ENCODE measurements at places on chromosomes 5 and 9.

- no peak for DNase-seq
Observed at GRCh38 chr5:133083901-133084300, 32.1 kb downstream of the HSPA4 start.

GRCh38 chr5:141781910-141782309 lies 96.3 kb downstream of the PCDH1 start:
- no peak for DNase-seq

GRCh38 chr9:95450171-95451064 lies 66.4 kb downstream of the PTCH1 start:
- no peak for DNase-seq

DNA sequence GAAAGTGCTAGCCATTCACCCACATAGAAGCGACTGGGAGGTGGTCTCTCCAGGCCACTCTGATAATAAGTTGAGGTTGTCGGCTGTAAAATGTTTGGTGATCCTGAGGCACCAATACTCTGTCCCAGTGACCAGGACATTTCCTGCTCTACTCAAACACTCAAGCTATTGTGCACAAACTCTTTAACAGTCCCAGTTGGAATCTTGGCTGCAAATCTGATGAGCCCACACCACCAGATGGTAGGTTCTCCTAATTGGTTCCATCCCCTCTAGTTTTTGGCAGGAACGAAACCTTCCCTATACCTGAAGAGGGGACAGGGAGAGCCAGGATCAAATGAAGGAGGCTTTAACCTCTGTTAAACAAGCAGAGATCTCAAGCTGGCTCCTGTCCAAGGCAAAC lies 14.3 kb downstream of the GRIA1 start:
- no peak for DNase-seq

DNA sequence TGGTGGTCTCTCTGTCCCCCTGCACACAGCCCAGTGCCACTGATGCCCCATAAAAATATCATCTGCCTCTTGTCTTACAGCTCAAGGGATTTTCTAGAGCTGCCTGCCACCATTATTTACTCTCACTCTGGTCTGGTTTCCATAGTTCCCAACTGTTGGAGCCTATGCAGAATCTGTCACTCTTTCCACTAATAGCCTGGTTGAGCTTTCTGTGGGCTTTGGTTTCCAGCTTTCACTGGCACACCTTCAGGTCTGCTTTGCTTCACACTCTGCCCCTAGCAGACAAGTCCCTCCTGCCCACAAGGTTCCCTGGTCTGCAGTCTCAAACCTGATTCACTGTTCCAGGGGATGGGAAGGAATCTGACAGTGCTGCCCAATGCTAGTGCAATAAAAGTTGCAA lies 103.0 kb upstream of the FTMT start:
- no peak for DNase-seq

DNA sequence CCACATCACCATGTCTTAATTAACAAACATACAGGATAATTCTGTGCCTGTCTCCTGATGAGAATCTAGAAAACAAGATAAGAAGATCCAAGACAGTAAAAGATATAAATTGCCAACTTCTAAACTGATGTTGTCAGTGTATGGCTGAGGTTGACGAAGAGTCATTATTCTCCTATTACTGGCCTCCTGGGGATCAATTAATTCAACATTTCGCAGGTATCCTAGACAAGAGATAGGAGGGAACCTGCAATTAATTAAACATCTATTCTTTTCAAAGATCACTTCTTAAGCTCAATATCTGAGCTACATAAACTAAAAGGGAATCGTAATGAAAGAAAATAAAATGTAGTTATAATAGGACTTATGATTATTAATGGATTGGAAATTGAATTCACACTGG lies 232.0 kb upstream of the GRIA1 start:
- no peak for DNase-seq

DNA sequence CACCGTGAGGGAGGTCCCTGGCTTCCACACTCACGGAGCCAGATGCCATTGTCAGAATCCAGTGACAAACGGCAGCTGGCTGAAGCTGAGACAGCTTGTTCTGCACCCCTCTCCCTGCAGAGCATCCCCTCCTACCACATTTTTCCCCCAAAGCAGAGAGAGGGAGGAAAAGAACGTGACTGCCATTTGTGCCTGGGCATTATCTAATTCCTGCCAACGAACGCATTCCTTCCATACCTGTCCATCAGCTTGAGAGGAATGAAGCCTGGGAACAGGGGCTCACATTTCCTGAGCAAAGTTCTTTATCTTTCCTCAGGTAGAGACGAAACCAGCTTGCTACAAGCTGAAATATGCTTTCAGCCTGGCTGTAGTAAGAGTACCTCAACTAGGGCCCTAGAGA lies 175.4 kb downstream of the SLIT3 start:
- DNase-seq = no peak

GRCh38 chr5:158908425-158909220 lies 191.1 kb downstream of the EBF1 start:
- peak; percentile 24 for DNase-seq

DNA sequence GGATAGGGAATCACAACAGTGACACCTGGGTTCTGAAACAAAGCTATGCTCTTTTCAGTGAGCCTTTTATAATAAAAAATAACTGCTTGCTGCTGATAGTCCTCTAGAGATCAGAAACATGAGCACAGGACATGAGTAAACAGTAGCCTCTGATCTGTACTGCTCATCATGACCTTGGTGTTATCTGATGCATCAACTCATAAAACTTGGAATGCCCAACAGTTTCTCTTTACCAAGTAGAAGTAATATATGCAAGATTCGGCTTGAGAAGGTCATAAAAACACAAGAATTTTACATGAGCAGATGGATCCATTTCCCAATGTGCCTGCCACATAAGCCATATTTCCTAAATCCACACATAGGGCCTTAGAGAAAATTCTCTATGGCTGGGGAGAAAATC lies 318.3 kb upstream of the GRAMD2B start:
- no peak for DNase-seq

GRCh38 chr9:107905308-107906020 lies 415.9 kb upstream of the KLF4 start:
- no peak for DNase-seq

GRCh38 chr5:87359106-87359505 lies 53.6 kb downstream of the CCNH start:
- no peak for DNase-seq

DNA sequence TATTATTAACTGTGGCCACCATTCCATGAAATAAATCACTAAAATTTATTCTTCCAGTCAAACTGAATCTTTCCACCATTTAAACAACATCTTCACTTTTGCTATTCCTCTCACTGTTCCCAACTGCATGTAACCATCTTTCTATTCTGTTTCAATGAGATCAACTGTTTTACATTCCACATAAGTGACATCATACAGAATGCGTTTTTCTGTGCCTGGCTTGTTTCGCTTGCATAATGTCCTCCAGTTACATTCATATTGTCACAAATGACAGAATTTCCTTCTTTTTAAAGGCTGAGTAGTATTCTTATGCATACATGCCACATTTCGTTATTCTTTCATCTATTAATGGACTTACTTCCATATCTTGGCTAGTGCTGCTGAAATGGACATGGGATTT lies 738.2 kb downstream of the SEMA5A start:
- DNase-seq = no peak

- DNase-seq = no peak
Observed at GRCh38 chr5:1665803-1666202, 133.8 kb downstream of the MRPL36 start.

DNA sequence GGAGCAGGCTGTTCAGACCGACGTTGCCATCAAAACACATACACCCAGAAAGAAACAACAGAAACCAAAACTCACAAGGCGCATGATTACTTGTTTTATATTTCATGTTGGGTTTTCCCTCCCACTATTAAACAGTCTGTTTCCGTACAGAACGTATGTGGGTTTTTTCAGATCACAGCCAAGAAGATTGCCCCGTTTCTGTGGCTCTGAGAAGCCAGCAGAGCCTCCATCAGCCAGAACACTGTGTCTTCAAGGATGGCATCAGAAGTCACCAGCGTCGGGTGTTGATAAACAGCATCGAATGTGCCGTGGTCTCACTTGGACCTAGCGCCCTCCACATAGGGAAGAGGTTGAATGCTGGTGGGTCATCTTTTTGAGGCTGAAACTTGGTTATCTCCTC lies 42.8 kb downstream of the FAM78A start:
- no peak for DNase-seq

- no peak for DNase-seq
Observed at GRCh38 chr5:420632-421286, 22.2 kb upstream of the EXOC3 start.

GRCh38 chr5:111945535-111945934 lies 188.5 kb upstream of the NREP start:
- no peak for DNase-seq

DNA sequence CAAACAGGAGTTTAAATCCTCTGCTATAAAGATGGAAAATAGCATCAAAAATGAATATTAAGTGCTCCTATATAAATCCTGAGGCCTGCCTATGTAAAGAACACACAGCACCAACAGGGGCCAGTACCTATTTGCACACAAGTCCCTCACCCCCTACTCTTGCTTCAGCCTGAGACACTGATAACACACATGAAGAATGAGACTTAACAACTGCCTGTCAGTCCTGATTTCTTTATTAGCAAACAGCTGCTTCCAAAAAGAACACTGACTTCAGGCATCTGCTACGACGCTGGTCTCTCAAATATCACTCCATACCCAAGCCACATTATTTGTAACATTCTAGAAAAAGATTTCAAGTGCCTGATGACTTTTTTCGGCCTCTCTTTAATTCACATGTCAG lies 55.5 kb downstream of the MYO10 start:
- DNase-seq = no peak

DNA sequence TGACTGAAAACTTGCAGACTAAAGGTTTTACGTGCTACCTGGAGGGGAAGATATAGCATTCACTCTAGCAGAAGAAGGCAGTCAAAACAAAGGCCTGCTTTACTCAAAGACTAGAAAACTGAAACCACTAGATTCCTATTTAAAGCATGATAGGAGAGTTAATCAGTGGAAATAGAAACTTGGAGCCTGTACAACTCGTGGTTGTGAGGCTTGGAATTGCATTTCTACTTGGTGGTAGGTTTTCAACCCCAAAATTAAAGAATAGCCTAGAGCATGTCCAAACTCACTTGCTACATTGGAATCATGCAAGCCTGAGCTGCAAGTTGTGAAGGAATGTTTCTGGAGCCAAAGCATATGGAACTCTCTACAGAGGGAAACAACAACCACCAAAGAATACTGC lies 1526.4 kb upstream of the NUDT12 start:
- DNase-seq = no peak

DNA sequence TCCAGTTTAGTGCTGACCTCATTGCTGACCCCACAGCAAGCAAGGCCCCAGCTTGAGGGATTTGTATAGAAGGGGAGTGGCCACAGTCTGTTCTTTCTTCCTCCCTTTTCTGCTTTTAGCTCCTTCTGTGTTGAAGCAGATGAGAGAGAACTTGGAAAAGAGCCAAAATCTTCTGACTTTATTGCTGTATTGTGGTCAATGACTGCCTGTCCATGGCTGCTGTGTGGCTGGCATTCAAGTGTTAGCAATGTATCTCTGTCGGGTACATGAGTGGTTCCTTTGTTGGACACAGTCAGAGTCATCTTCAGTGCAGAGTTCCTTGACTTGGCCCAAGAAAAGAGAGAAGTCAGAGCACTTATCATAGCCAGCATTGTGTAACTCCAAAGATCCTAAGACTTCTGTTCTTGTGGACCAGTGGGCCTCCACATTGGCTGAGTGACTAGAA lies 154.1 kb downstream of the LRRC70 start:
- DNase-seq = no peak

DNA sequence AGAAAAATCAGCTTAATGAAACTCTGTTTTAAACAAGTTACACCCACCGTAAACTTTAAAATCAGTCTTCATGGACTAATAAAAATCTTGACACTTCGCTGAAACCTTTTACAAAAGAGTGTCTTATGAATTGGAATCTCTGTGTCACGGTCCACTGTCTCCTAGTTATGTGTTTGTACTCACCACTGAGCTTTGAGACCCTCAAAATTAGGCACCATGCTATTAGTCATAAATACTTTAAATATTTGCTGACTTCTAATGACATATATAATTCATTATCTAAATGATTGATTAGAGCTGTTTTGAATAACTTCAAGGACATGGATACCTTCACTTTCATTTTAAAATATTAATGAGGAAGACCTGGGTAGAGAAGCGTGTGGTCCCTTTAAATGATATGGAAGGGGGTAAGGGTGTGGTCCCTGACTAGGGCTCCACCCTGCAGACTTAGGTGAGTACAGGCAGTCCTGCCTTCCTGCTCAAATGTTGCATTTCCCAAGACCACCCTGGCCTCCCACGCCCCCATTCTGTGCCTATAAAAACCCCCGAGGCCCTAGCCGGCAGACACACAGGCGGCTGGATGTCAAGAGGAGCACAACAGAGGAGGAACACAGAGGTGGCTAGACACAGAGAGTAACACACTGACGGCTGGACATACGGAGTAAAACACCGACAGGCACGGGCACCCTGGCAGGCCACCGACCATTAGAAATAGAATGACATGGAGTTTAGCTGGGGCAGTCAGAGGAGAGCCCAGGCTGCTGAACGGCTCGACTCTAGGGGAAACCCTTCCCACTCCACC lies 179.0 kb upstream of the CDH9 start:
- DNase-seq = no peak

GRCh38 chr5:31194468-31194813 lies 955 bp downstream of the CDH6 start:
- peak; percentile 52 for DNase-seq

DNA sequence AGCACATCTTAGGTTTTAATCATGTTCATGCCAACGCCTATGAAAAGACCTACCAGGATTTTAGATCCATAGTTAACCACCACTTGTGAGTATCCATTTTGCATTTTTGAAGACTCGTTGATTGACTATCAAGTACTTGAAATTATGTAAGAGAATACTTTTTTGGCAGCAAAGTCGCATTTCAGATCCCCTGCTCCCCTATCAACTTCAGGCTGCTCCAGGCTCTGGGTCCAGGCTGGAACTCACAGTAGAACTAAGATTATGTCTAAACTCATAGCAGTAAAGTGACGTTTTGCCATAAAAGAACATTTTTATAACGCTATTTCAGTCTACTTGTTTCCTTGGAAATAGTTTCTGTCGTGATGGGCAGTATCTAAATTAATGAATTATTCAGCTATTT lies 267.7 kb downstream of the FANCC start:
- no peak for DNase-seq

- DNase-seq = no peak
Observed at GRCh38 chr9:119662329-119662728, 293.1 kb upstream of the BRINP1 start.

DNA sequence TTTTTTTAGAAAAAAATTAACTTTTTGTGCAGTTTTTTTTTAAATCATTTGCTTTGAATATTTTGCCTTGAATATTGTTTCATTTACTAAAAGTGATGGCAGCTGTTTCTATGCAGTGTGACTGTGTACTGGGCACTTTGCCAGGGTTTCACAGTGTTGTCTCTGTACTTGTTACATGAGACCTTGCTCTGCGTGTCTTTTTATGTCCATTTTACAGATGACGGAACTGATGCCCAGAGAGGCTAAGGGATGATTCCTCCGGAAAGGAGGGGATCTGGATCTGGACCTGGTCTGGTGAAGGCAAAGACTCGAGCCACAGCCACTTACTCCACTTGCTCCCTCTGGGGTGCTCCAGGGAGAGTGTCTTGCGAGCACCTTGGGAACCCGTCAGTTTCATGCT lies 124.8 kb upstream of the PTCH1 start:
- no peak for DNase-seq

- no peak for DNase-seq
Observed at GRCh38 chr5:123810746-123811340, 298.9 kb downstream of the CSNK1G3 start.

GRCh38 chr5:66232706-66233445 lies 88.8 kb downstream of the SREK1 start:
- no peak for DNase-seq

GRCh38 chr9:93541005-93541404 lies 35.4 kb upstream of the PHF2 start:
- no peak for DNase-seq
